D341Med (cell line): ENCODE measurements at places on chromosomes 11 and 22.

DNA sequence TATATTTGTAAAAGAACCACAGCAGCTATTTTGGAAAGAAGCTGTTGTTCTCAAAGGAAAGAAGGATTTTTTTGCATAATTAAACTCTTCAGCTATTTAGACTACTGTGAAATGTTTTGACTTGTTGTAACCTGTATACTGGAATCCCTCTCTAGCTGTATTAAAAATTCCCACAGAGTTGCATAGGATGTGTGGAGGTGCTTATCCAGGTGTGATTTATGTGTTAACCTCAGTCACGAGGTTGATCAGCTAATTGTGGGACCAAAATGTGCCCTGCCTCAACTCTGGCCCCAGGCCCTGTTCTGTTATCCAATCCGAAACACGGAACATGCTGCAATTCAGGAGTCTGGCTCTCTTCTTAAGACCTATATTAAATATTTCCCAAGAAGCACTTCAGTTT is 70.1 kb downstream of the LIF start:
- no peak for DNase-seq

DNA sequence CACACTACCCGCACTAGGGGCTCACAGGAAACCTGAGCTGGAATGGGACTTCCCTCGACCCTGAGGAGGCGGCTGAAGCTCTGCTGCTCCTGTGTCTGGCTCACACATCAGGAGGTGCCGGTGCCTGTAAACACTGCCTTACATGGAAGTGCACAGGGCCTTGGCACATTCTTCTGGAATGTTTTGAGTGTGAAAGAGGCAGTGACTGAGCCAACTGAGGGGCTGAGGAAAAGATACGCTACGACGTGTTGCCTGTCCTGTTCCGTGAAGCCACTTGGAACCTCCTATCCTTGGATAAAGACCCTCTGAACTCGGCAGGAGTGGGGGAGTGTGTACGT is 10.5 kb downstream of the TXN2 start:
- DNase-seq = no peak

GRCh38 chr11:10793470-10794255 is 15.1 kb downstream of the EIF4G2 start:
- no peak for DNase-seq

DNA sequence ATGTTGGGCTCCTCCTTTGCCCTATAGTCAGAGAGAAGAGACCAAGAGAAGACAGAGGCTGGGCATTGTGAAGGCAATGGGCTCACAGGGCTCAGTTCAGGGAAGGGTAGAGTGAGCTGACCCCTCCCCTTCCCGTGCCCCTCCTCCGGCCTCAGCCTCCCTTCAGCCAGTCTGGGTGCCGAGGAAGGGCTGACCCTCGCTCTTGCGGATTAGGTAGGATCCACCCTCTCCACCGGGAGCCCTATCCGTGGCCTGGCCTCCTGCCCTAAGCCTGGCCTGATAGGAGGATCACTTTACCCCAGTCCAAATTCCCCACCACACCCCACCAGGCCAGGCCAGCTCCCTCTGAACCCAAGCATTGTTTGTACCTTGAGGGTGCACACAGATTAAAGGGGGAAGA is 1.8 kb upstream of the PPP1R14B start:
- DNase-seq = no peak

GRCh38 chr11:111796696-111797095 is 30.5 kb upstream of the PPP2R1B start:
- DNase-seq = no peak

DNA sequence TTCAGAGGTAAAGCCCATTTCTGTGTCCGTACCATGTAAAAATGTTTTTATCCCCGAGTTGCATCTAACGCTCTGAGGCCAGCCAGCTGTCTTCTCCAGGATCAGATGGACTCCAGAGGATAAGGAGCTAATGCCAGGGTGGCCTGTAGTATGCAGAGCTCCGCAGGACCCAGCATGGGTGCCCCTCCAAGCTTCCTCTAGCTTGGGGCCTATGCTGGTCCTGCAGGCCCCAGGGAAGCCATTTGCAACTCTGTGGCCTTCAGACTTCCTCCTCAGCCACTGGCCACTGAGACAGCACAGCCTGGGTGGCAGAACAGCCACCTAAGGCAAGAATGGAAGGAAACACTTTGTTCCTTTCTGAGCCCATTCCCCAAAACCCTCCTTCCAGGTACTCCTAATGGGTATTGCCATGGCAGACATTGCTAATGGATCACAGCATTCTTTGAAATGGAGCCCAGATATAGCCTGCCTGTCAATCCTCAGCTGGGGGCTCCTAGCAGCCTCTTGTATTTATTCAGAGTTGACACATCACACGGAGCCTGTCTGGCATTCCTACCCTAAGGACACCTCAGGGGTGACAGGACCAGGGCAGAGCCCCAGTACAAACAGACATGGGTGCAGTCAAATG is 4.7 kb downstream of the ADA2 start:
- no peak for DNase-seq

GRCh38 chr11:131770801-131771200 is 400.4 kb downstream of the NTM start:
- DNase-seq = no peak

DNA sequence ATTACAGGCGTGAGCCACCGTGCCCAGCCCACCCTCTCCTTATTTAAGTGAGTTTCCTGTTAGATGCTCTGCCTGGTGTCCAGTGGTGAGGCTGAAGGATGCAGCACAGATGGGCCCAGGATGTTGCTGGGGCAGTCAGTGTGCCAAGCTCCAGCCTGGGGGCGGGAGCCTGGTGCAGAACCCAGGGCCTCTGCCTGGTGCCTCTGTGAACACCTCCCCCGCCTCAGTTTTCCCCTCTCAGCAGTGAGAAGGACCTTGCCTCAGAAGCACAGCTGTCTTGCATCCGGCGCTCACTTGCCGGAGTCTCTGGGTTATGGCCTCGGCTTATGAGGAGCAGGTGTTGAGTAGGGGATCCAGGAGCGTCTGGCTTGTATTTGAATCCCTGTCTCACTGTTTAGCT is 116.2 kb downstream of the KIAA1671 start:
- no peak for DNase-seq

DNA sequence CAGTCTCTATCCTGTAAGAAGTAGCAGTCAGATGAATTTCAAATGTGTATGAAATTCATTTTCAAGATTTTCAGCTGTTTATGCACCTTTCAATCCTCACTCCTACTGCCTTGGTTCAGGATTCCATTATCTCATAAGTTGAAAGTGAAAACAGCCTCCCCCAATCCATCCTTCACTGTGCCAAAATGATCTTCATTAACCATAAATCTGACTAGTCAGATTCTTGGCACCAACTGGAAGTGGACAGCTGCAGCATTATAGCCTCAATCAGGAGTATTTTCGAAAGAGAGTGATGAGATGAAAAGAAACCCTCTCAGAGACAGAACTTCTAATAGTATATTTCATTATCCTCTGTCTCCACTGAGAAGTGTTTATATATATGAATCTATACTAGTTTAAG is 365.3 kb upstream of the PDGFD start:
- DNase-seq = no peak

- DNase-seq = no peak
Observed at GRCh38 chr11:472272-472671, 22.2 kb downstream of the PTDSS2 start.

- no peak for DNase-seq
Observed at GRCh38 chr22:22813126-22814075, 74.2 kb upstream of the IGLL5 start.

GRCh38 chr22:43152003-43152356 is 621 bp downstream of the TSPO start:
- DNase-seq = no peak

DNA sequence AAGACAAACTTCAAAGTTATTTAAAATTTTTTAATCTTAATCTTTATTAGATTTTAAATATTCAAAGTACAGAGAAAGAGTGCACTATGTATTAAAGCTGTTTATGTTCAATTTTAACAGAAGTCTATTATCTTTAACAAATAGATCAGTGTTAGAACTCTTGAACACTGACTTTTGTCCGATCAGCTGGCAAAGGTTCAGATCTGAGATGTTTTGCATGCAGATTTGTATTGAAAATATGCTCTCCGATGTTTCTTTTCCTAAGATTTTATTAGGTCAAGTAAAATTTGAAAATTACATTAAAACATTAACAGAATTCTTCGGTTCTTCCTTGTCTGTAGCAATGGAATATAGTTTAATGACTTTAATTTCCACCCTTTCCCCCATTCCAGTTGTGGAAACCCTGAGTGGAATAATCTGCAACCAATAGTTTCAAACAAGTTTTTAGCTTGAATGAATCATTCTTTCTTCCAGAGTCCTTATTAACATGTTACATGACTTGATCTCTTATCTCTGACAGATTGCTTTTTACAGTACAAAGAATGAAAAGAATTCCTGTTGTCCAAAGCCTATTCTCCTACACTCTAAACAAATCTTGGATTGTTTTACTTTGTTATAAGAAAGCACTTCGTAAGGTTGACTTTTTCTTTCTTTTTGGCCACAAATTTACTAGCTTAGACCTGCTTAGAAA is 11.4 kb upstream of the TCP11L1 start:
- no peak for DNase-seq

DNA sequence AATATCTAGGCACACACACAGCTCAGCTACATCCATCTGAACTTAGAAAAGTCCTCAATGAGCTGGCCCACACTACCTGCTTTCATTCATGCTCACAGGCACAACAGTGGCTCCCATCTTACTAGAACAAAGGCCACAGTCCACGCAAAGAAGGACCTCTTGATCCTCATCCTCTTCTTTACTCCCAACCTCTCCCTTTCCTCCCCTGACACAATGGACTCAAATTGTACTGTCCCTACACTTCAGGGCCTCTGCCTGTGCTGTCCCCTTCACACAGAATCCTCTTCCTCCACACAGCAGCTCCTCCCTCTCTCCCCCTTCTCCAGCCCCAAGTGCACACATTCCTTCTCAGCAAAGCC is 12.7 kb downstream of the SMCO4 start:
- no peak for DNase-seq

- no peak for DNase-seq
Observed at GRCh38 chr22:29877620-29878019, 5.4 kb upstream of the MTMR3 start.

GRCh38 chr11:73429121-73429750 is 53.0 kb downstream of the RELT start:
- no peak for DNase-seq

DNA sequence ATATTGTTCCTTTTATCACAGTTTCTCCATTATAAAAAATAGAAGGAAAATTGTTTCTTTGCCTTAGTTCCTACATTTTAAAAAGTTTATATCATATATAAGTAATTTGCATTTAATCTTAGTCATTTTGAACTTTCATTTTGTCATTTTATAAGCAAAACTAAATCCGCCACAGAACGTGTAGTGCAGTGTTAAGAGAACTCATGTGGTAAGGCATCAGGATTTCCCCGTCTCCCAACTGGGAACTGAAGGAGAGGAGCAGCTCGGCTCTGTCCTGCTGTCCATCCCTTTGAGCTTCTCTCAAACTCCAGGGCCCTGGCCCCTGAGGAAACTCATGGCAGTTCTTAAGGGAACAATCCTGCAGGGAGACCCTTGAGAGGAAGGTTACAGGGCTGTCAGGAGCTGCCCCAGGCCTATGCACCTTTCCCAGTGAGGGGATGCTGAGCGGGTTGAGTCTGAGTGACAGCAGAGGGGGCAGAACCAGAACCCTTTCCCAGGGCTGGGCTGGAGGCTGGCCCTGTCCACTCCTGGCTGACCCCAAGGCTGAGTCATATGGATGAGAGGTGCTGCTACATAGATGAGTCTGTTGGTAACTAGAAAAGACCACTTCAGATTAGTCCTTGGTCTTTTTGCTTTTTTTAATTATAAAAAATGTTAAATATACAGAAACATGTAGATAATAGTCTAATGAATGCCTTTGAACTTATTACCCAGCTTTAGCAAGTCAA is 333.1 kb downstream of the TBC1D22A start:
- DNase-seq = no peak

DNA sequence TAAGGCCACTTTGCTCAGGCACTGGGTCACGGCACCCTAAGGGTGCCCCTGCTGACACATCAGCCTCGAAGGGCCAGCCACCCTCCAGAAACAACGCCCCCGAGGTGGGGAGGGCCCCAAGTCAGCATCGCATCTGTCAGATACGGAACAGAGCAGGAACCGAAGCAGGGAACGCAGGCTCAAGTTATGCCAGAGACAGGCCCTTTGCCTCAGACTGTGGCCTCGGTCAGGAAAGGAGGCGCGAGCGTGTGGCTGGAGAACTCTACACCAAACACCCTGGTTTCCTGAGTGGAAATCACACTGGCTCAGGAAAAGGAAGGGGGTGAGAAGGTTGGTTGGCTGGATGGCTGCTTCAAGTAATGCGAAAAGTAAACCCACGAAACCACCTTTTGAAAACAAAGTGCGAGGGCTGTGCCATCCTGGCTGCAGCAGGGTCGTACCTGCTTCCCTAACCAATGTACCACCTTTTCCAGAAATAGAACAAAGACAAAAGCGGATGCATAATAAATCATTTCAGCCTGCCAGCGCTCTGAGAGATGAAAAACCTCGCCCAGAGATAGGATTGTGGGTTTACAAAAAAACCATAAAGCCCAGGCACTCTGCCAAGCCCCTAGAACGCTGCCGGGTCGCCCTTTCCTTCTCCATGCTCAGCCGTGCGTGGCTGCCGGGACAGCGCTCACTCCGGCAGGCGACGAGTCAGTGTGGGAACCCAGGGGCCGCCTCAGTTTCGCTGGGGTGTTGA is 38.6 kb downstream of the TRMU start:
- no peak for DNase-seq

DNA sequence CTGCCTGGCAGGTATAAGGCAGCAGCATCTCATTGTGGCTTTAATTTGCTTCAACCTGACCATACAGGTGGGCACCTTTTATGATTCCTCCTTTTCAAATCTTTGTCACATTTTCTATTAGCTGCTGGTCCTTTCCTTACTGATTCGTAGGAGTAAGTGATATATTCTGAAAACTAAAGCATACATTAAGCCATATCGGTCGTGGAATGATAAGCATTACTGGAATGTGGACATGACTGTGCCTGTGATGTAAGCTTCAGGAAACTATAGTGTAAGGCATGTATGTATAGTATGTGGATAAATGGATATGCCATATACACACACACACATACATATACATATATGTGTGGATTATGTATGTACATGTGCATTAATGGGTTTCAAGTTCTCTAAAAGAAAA is 20.8 kb downstream of the YPEL1 start:
- no peak for DNase-seq

DNA sequence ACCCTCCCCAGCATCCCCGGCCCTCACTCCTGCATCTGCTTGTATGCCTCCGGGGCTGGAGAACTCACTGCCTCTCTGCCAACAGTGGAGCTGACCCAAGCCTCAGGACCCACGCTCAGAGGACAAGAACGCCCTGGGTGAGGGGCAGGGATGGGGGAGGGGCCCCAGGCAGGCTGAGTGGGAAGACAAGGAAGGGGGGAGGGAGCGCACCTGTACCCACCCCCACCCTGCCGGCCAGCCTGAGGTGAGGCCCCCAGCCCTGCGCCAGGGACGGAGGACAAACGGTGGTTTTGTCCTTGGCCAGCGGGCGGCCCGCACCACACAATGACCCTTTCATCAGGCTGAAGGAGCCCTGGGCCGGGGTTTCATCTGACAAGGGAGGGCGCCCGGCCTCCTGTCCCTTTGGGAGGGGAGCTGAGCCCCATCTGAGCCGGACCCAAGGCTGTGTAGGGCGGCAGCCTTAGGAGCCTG is 10.0 kb downstream of the WNT7B start:
- DNase-seq = no peak
